ENCODE measurements at places on chromosomes 5 and 9.

- peak; percentile 62 for DNase-seq
These were observed at the start of gene DAB2IP for GRCh38 chr9:121651295-121652020. DAB2IP (plus strand) TSS chr9:121651634; CDS start chr9:121651776, 142 bp downstream.

DNA sequence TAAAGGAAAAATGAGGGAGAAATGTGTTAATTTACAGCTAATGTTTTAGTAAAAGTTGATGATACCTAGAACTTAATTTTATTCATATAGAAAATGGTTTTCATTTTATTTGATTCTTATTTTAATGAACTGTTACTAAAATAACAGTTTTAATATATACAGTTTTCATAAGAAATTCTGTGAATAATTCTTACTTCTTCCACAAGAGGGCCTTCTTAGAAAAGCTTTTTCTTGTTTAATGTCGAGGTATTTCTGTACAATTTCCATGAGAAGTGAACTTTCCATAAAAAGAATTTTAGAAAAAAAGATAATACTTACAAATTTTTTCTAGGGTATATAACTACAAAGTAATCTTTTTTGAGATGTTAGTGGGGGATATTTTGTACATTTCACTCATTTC lies 73.9 kb downstream of the KLF9 start:
- no peak for DNase-seq

DNA sequence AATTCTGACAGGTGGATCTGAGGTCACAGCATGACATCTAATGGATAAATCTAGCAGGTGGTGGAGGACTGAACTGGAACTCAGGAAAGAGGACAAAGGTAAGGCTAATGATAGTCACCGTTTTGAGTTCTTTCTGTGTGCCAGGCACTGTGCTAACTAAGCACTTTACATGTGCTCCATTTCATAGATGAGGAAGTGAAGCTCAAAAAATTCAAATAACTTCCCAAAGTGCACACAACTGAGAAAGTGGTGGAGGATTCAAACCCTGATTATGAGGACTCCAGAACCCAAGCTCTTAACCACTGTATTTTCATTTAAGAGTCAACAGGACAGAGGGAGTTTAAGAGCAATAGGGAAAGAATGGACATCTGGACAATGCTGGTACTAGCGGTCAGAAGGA lies 7.1 kb upstream of the DELE1 start:
- no peak for DNase-seq

GRCh38 chr9:105027084-105027483 lies 99.1 kb upstream of the ABCA1 start:
- no peak for DNase-seq

- peak; percentile 11 for DNase-seq
These were observed 141.4 kb downstream of the LRRC70 start for GRCh38 chr5:62720031-62720441.

DNA sequence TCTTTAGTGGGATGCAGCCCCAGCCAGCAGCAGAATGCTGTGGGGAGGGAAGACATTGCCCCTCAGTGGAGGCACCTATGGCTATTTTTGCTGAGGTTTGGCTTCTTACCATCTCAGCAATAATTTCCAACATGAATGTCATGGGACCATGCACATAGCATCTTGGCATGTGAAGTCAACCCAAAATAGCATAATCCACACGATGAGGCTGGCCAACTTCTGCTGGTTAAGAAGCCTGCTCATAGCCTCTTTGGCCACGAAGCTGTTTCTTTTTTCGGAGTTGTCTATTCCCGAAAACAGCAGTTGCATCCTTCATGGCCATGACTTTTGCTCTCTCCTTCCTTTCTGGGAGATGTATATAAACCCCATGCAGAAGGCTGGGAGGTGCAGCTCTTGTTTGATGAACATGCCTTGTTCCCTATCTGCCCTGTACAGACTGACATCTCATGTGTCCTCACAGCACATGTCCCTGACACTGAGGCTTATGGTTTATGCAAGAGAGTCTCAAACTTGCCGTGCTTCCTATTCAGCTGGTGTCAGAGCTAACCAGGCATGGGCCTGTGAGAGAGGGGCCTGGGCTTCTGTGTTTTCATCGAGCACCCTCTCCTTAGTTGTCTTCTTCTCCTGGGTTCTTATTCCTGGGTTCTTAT lies 45.3 kb downstream of the SYK start:
- no peak for DNase-seq

DNA sequence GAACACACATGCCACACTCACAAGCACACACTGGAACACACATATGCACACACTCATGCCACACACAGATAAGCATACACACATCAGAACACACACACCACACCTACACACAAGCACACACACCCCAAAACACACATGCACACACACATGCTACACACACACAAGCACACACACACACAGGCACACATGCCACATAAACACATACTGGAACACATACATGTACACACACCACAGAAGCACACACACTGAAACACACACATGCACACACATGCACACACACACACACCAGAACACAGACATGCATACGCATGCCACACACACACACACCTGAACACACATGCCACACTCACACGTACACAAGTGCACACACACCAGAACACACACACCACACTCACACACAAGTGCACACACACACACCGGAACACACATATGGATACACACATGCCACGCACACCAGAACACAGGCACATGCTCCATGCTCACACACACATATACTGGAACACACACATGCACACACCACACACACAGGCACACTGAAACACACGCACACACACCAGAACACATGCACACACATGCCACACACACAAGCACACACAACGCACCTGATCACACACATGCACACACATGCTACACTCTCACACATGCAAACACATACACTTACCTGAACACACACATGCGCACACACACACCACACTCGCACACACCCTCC lies 78.0 kb upstream of the IRX4 start:
- no peak for DNase-seq

DNA sequence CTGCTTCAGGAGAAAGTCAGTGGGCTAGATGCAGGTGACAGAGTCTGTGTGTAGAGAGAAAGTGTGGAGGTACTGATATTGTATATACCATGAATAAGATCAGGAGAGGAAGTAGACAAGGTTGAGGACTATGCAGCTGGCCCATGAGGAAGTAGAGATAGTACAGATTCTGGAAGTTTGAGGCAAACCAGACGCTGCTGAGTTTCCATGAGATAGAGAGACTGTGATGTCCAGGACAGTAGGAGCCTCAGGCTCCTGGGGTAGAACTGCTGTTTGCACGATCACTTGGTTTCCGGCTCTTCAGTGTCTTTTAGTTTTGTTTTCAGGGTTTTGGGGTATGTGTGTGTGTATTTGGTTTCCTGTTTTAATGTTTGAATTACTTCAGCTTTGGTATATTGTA lies 13.6 kb downstream of the OTULINL start:
- DNase-seq: no peak

DNA sequence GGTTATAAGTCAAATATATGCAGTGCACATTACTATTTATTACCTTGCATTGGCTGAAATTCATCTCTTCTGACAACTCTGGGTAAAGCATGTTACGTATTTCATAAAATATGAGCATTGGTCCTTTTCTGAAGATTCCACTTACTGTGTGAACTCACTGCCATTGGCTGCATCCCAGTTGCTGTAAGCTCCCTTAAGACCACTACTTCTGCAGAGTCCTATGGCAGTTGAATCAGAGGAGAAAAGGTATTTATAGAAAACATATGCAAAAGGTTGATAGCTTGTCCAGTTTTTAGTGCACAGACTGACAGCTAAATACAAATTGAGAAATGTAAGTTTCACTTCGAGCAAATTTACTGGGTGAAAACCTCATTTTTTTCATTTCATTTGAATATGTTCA lies 394.6 kb upstream of the ARRDC3 start:
- DNase-seq: no peak

DNA sequence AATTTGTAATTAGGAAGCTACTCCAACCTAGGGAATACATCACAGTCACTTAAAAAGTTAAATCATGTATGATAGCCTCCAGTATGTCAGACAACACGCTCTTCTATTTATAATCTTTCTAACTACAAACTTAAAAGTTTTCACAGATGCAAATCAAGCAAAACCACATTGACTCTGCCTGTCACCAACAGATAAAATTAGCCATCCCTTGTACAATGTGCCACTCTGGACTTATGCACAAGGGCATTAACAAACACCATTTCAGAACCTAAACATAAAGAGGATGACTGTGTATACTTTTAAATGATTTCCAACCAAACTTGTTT lies 14.7 kb downstream of the ERP44 start:
- DNase-seq: no peak

DNA sequence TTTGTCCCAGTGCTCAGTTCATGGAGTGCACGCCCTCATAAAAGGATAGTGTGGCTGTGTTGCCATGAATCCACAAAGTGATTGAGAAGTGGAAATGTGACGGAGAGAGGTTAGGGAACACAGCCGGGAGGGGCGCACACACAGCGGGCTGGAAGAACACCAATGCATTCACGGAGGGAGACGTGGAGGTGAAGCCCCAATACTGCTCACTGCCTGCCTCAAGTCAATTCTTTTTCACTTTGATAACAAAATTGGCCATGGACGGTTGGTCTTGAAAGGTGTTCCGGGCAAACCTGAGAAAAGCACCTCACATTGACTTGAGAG lies 424.1 kb downstream of the MED10 start:
- DNase-seq: no peak

GRCh38 chr9:78871452-78872331 lies 574.8 kb downstream of the PSAT1 start:
- no peak for DNase-seq

GRCh38 chr5:167011196-167011595 lies 1280.2 kb upstream of the WWC1 start:
- no peak for DNase-seq

- no peak for DNase-seq
These were observed 3.8 kb upstream of the GGTA1 start for GRCh38 chr9:121503444-121503843.

DNA sequence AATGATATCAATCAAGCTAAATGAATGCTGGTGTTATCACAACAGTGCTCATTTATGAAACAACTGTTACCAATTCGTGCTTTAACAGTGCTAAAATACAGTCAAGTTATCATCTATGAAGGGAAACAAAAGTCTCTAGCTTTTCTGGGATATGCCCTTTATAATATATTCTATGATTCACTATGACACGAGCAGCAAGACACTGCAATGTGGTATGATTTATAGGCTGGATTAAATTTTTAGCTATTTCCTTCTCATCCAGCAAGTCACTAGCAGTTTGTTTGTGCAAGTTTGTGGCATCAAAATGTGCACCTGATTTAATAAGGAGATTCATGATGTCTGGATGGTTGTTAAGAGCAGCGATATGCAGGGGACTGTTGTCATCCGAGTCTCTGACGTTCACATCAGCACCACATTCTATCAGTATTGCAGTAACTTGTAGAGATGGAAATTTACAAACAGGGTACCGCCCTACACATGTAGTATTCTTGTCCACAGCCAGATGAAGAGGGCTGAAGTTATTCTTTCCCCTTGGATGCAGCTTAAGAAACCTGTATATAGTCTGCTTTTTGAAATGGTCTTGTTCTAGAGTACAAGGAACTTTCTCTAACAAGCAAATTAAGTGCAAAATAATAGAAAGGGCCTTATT lies 20.3 kb downstream of the FEM1C start:
- DNase-seq: no peak

DNA sequence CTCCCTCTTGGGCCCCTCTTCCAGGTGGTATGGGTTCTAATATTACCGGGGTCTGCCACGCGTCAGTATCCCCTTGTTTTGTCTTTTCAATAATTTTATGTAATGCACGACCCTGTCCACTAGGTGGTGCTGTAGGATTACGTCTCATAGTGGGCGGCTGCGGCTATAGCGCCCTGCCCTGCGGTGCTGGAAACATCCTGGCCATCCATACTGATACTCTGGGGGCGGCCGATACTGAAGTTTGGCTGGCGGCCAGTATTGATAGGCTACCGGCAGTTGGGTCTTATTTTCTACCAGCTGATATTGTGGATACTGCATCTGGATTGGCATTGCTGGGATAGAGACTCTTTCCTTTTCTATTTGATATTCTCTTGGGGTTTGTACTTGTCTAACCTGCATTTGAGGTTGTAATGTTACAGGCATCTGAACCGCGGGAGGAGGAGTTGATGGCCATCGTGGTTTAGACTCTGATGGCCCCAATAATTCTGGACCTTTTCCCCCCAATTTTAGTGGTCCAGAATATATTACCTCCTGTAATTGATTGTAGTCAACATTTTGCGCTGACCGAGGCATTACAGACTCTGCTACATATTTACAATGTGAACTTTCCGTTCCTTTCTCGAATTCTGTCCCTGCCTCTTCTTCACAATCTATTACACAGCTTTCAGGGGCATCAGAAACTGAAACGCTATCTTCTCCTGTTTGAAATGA lies 3.3 kb upstream of the TMEM141 start:
- peak; percentile 40 for DNase-seq

- DNase-seq: no peak
These were observed 11.2 kb upstream of the RPS14 start for GRCh38 chr5:150460781-150461180.

- no peak for DNase-seq
These were observed 97.3 kb upstream of the IQGAP2 start for GRCh38 chr5:76305775-76306174.

DNA sequence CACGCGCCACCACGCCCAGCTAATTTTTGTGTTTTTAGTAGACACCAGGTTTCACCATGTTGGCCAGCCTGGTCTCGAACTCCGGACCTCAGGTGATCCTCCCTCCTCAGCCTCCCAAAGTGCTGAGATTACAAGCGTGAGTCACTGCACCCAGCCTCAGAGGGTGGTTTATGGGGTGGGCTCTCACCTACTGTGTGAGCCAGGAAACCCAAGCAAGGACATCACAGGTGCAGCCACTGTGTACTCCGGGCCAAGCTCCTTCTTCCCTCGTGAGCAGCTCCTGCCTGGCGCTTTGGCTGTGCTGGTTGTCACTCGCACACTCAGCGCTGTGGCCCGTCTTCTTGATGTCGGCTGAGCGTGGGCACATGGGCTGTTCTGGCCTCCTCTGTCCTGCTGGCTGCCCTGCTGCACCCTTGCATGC lies 70.1 kb downstream of the WNK2 start:
- no peak for DNase-seq

GRCh38 chr5:143386725-143387124 lies 16.8 kb downstream of the NR3C1 start:
- DNase-seq: no peak

DNA sequence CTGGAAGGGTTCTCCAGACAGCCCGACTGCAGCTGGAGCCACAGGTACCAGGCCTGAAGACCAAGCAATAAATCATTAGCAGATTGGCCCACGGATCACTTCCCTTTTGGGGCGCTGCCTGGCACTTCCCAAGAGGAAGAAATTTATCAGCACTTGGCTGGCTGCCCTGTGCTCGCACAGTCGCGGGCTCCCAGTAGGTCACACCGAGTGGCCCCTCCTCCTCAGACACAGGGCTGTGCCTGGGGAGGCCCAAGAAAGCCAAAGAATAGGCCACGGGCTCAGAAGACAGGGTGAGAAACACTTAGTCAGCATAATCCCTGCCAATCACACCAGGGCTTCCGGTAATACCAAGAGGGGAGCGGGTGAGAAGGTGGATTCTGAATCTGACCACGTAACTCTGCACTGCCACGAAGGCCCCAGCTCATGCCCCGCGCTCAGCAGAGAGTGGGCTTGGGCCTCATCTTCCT lies 115.7 kb upstream of the MSX2 start:
- DNase-seq: no peak

- no peak for DNase-seq
These were observed at the start of gene PCDHA7 for GRCh38 chr5:140833993-140834392. PCDHA7 (plus strand) TSS chr5:140834269; CDS start chr5:140834384, 115 bp downstream.

GRCh38 chr9:121140162-121140561 lies 61.5 kb downstream of the RAB14 start:
- DNase-seq: no peak

GRCh38 chr5:24492229-24492628 lies 152.5 kb downstream of the CDH10 start:
- DNase-seq: no peak
